ENCODE measurements at places on chromosomes 3 and 15. TPM values are rescaled to one million over a fixed set of nuclear protein-coding genes. Genes with fewer than 3 reads are reported as not detected.

- H3K36me3 ChIP-seq = peaks cover 4% of the 10 kb centered on the region
- peak overlapping the region; percentile 70 for H3K27ac ChIP-seq
- H3K4me1 ChIP-seq = peaks cover 40% of the 10 kb centered on the region
- H3K4me3 ChIP-seq = peak overlapping the region; percentile 40
- H3K27me3 ChIP-seq = no peaks in the 10 kb centered on the region
- peak; percentile 67 for DNase-seq
These were observed 64.7 kb downstream of the ARRDC4 start for GRCh38 chr15:98025237-98025636.

DNA sequence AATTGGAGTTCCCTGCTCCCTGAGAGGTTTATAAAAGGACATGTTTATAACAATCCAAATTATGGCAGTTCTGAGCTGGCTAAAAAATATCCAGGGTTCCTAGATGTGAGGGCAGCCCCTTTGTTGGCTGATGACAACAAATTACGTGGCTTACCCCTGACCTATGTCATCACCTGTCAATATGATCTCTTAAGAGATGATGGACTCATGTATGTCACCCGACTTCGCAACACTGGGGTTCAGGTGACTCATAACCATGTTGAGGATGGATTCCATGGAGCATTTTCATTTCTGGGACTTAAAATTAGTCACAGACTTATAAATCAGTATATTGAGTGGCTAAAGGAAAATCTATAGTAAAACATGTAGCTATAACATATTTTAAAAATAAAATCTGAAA, 13.9 kb downstream of the AADAC start:
- no peak overlapping the region for H3K4me3 ChIP-seq
- peaks cover 6% of the 10 kb centered on the region for H3K36me3 ChIP-seq
- H3K27me3 ChIP-seq = no peaks in the 10 kb centered on the region
- DNase-seq = no peak
- H3K4me1 ChIP-seq = peaks cover 11% of the 10 kb centered on the region

GRCh38 chr3:141303481-141304223, 64.7 kb upstream of the ZBTB38 start:
- peak; percentile 81 for DNase-seq
- H3K4me1 ChIP-seq = peaks cover 38% of the 10 kb centered on the region
- peak overlapping the region; percentile 27 for H3K27ac ChIP-seq
- H3K36me3 ChIP-seq = no peaks in the 10 kb centered on the region

DNA sequence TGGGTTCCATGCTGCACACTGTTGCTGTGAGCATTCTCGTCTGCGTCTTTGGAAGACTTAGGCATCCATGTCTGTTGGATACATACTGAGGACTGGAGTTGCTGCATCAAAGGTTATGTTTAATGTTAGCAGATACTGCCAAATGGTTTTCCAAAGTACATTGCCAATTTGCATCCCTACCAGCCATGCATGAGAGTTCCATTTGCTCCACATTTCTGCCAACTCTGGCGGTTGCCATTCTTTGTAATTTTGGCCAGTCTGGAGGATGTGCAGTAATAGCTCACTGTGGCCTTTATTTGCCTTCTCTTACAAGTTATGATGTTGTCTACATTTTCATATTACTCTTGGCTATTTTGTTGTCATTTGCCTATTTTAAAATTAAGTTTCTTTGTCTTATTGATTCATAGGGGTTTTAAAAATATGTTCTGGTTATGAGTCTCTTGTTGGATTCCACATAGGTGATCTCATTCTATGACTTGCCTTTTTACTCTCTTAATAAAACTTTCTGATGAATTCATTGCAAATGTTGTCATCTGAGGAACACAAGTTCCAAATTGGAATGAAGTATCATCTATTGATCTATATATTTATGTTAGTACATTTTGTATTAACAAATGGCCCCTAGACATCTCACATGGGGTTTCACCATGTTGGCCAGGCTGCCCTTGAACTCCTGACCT, 42.1 kb downstream of the FBLN2 start:
- H3K27me3 ChIP-seq = no peaks in the 10 kb centered on the region
- H3K27ac ChIP-seq = no peak overlapping the region
- H3K4me3 ChIP-seq = no peak overlapping the region
- H3K4me1 ChIP-seq = peaks cover 13% of the 10 kb centered on the region

DNA sequence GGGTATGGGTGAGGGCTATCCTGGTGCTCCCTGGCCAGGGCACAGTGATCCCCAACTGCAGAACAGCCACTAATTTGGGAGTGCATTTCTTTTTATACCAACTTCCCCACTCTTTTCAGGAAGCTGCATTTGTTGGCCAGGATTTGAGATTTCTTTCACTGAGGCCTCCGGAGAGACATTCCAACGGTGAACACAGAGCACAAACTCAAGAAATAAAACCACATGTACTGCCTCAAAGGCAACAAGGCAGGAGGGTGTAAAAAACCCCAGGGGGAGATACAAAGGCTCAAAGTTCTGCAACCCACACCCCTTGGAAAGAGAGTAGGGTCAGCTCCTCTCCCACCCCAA, 65.3 kb downstream of the CPN2 start:
- no peak overlapping the region for H3K27ac ChIP-seq
- H3K27me3 ChIP-seq = peaks cover 36% of the 10 kb centered on the region
- H3K36me3 ChIP-seq = no peaks in the 10 kb centered on the region
- DNase-seq = no peak
- H3K4me1 ChIP-seq = no peaks in the 10 kb centered on the region

GRCh38 chr15:56469483-56469882, 4.5 kb upstream of the MNS1 start:
- H3K4me1 ChIP-seq = peaks cover 19% of the 10 kb centered on the region
- no peak overlapping the region for H3K4me3 ChIP-seq
- DNase-seq = no peak
- no peaks in the 10 kb centered on the region for H3K36me3 ChIP-seq
- H3K27me3 ChIP-seq = no peaks in the 10 kb centered on the region

- DNase-seq = no peak
- H3K27me3 ChIP-seq = peaks cover 23% of the 10 kb centered on the region
- H3K4me3 ChIP-seq = no peak overlapping the region
- H3K4me1 ChIP-seq = no peaks in the 10 kb centered on the region
- no peaks in the 10 kb centered on the region for H3K36me3 ChIP-seq
- no peak overlapping the region for H3K27ac ChIP-seq
These were observed 6.4 kb downstream of the MYL3 start for GRCh38 chr3:46856576-46857471.

- DNase-seq = peak; percentile 57
- H3K36me3 ChIP-seq = no peaks in the 10 kb centered on the region
- peaks cover 8% of the 10 kb centered on the region for H3K4me1 ChIP-seq
- H3K27me3 ChIP-seq = peaks cover 5% of the 10 kb centered on the region
These were observed 124.6 kb upstream of the KCNAB1 start for GRCh38 chr3:155995525-155996370.

GRCh38 chr3:43892526-43892925, 201.8 kb downstream of the ABHD5 start:
- no peak for DNase-seq
- H3K27me3 ChIP-seq = peaks cover 9% of the 10 kb centered on the region
- peaks cover 8% of the 10 kb centered on the region for H3K36me3 ChIP-seq
- H3K27ac ChIP-seq = no peak overlapping the region
- 0 out of 2 replicates have a peak, but pooled peaks cover 4% of the 10 kb centered on the region for H3K4me1 ChIP-seq

DNA sequence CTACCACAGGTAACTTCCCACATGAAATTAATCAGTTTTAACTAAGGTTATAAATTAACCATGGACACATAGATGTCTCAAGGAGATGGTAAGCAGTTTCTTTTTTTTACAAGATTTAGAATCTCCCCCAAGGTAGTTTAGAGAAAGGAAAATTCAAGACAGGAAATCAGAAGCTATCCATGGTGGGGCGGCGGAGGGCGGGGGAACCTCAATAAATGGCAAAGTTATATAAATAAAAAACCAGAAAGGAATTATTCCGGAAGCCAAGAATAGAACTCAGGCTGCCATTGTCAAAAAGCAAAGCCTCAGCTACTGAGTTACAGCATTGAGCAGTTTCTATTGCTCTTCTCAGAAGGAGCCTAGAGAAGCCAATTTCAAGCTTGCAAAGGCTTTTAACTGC, 172.1 kb upstream of the SMAD3 start:
- no peak overlapping the region for H3K4me3 ChIP-seq
- DNase-seq = no peak
- H3K4me1 ChIP-seq = peaks cover 35% of the 10 kb centered on the region
- no peak overlapping the region for H3K27ac ChIP-seq

DNA sequence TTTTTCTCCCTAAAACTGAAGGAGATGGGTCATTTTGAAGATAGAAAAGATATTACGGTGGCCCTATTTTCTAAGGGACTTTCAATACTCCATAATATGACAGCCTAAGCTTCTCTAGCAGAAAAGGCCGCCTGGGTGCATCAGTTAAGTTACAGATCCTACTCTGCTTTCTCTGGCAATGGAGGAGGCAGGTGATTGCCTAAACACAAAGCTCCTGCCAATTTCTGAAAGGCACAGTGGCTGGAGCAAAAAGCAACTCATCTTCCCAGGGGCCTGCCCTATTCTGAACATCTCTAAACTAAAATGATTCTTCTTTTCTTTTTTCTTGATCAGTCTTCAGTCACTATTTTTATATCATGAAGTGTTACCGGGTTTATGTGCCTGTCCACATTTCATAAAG, 276.7 kb downstream of the CNTN4 start:
- no peak overlapping the region for H3K27ac ChIP-seq
- no peaks in the 10 kb centered on the region for H3K4me1 ChIP-seq
- H3K36me3 ChIP-seq = no peaks in the 10 kb centered on the region
- no peak for DNase-seq
- no peaks in the 10 kb centered on the region for H3K27me3 ChIP-seq

DNA sequence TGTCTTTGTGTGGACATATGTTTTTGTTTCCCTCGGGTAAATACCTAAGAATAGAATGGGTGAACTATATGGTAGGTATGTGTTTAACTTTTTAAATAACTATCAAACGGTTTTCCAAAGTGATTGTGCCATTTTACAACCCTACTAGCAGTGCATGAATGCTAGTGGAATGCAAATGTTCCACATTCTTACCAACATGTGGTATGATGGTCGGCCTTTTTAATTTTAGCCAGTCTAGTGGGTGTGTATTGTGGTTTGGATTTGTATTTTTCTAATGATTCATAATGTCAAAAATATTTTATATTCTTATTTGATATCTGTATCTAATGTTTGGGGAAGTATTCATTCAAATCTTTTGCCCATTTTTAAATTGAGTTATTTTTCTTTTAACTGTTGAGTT, 68.2 kb upstream of the SMAD3 start:
- peaks cover 29% of the 10 kb centered on the region for H3K4me1 ChIP-seq
- H3K36me3 ChIP-seq = peaks cover 13% of the 10 kb centered on the region
- H3K4me3 ChIP-seq = no peak overlapping the region
- H3K27me3 ChIP-seq = peaks cover 15% of the 10 kb centered on the region
- peak; percentile 85 for DNase-seq

GRCh38 chr15:84715441-84716035, 401 bp downstream of the SEC11A start:
- peak; percentile 13 for DNase-seq
- H3K4me1 ChIP-seq = peaks cover 29% of the 10 kb centered on the region
- H3K4me3 ChIP-seq = peak overlapping the region; percentile 94

Gene GRK7
- total RNA-seq = not detected

Gene WDR72
- not detected for total RNA-seq

Gene TPRG1
- 0.32 TPM for total RNA-seq

Gene DNAH12
- total RNA-seq = 0.15 TPM
